Sigmoid colon (tissue), 7 donors: ENCODE measurements at places on chromosomes 7 and 10.

DNA sequence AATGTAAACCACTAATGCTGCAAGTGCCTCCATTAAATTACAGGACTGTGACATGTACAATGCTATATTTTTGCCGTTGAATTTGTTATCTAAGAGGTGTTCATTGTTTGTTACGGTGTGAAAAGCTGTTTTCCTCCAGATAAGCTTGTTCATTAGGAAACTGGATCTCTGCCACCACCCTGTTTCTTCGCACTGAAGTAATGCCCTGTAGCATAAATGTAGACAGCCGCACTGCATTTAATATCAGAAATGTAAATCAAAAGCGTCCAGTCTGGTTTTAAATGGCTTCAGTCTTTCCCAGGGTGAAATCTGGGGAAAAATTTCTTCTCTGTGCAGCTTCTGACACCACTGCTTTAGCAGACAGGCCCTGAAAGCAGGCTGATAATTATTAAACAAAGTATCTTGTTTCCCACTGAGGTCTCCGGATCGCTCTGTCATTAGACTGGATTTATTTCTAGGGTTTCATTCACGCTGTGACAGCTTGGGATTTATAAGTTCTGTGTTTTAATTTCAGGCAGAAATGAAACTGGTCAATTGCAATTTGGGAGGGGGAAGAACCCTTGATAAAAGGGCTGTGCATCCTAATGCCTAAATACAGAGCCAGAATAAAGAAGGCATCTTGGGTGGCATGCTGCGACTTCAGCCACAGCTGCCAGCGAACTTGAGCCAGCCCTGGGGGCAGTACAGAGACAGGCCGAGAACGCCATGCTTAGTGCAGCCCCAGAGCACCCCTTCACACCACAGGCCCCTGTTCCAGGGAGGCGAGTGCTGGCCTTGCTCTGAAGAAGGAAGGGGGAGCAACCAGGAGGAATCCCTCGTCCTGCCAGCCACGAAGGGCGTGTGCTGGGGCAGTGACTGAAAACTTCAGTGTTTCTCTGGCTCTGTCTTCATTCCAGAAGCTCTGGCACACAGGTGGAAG, 547.7 kb upstream of the GALNT17 start:
- no peak for DNase-seq

- no peak for DNase-seq
Observed at GRCh38 chr10:102962267-102962666, 44.2 kb downstream of the CNNM2 start.

- DNase-seq, result no peak
Observed at GRCh38 chr7:82234457-82235049, 209.0 kb downstream of the CACNA2D1 start.

GRCh38 chr7:159193543-159194090, 49.0 kb upstream of the VIPR2 start:
- no peak for DNase-seq

- DNase-seq, result no peak
Observed at GRCh38 chr7:133932591-133932990, 194.5 kb upstream of the LRGUK start.
